ENCODE measurements at places on chromosomes 2 and 18.

GRCh38 chr2:188318161-188318749 is 26.6 kb downstream of the GULP1 start:
- DNase-seq, result no peak

DNA sequence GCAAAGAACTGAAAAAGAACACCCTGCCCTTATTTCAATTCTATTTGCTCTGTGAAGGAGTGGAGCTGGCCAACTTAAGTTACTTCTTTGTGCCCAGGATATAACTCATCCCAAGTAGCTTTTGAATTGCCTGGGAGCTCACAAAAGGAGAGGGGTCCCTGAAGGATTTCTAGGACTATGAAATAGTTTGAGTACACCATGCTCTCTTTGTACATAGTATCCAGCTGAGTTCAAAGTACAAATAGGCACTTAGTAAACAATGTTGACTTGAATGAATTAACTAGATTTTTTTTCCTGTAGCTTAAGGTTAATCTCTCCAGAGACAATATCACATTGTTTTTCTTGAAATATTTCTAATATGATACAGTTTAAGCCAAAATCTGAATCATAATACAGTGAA is 47.7 kb downstream of the ZC3H15 start:
- no peak for DNase-seq

GRCh38 chr2:235733761-235734160 is 239.9 kb downstream of the AGAP1 start:
- DNase-seq, result no peak

- no peak for DNase-seq
Observed at GRCh38 chr2:101675512-101675911, 22.0 kb upstream of the MAP4K4 start.

- DNase-seq, result no peak
Observed at GRCh38 chr2:240839152-240840143, 19.4 kb upstream of the KIF1A start.

- no peak for DNase-seq
Observed at GRCh38 chr18:45277908-45278307, 337.4 kb upstream of the SLC14A2 start.

DNA sequence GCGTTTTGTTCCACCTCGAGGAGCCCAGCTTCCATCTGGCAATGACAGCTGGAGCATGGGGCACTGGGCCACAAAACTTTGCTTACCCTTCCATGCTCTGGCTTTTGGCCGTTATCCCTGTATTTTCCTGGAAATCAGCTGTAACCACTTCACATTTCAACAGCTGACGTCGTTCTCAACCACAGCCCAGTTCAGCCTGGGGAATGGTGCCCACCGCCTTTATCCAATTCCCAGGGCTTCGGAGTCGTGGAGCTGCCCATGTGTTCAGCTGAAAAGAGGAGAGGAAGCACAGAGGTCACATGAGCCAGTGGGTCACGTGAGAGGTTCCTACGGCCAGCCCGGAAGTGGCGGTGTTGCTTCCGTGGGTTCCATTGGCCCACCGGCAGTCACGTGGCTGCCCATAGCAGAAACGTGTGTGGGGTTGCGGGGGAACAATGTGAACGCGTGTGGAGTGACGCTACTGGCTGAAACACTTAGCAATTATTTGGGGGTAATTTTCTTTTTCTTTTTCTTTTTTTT is 16.7 kb upstream of the EDAR start:
- DNase-seq, result no peak

DNA sequence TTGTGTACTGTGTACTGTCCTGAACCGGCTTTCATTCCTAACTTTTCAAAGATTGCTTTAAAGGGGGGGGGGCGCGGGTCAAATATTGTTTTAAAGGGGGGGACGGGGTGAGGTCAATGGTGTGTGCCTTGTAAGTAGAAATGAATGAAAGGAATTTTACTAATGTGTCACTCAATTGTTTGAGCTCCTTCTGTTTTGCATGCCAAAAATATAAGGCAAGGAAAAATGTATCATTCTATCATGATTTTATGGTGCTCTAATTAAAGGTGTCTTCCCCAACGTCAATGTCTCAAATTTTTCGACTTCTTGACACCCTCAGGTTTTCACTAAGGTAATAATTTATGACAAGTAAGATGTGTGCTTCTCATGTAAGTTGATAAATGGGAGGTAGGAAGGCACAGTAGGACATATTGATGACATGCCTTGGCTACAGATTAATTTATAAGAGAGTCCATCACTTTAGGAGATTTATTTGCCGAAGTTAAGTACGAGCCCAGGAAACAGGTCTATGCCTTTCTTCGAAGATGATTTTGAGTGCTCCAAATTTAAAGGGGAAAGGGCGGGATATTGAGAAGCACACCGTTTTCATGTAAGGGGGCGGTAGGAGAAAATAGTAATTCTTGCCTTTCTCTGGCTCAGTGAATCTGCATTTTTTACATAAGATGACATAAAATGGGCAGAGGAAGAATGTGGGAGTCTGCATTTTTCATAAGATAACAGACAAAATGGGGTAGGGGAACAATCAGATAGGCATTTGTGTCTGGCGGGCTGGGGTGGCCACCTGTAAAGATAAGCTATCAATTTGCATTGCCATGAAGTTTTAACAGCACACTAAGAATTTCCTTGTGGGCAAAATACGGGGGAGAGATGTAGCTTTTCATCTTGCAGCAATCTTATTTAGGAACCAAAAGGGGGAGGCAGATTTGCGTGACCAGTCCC is 1.2 kb upstream of the TRAPPC8 start:
- DNase-seq, result no peak

DNA sequence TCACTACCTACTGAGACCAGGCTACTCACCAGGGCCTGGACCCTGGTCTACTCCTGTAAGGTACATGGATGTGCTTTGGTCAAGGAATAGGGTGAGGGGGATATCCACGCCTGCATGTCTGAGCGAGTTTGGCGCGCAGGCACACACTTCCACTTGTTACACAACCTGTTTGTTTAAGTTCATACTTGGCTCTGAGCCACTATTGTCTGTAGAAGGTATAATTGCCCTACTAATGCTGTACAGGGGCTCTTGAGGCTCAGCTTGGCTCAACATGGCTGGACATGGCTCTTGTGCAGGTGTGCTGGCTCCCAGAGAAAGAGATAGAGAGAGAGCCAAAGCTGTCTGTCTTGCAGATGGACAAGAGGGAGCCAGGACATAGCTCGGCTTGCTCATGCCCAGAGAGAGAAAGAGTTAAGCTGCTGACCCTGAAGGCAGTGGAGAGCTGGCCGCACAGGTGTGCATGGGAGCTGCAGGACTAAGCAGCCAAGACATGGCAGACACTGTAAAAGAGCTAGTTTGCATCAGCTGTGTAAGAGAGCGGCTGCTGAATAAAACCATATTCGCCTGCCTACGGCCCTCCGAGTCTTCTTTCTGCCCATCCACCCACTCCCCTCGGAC is 35.2 kb downstream of the NPPC start:
- DNase-seq, result no peak

- no peak for DNase-seq
Observed at GRCh38 chr18:60193780-60194179, 178.8 kb downstream of the MC4R start.

- DNase-seq, result no peak
Observed at GRCh38 chr2:36487947-36488346, 110.0 kb downstream of the FEZ2 start.
